ENCODE measurements at places on chromosomes 1 and 21.

DNA sequence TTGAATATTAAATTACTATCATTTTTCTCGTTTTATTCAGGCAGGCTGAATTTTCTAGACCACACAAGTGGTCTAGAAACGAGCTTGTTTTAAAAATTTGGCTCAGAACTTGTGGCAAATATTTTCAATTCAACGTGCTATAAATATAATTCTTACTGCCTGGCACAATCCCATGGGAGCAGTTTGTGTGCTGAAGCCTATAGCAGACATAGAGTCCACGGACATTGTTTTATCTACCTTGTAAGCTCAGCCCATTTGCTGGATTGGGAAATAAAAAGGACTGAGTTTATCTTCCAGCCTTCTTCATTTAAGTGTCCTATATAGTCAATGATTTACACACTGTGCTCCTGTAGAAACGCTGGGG, 103.4 kb downstream of the ZBTB18 start:
- no peak for DNase-seq

DNA sequence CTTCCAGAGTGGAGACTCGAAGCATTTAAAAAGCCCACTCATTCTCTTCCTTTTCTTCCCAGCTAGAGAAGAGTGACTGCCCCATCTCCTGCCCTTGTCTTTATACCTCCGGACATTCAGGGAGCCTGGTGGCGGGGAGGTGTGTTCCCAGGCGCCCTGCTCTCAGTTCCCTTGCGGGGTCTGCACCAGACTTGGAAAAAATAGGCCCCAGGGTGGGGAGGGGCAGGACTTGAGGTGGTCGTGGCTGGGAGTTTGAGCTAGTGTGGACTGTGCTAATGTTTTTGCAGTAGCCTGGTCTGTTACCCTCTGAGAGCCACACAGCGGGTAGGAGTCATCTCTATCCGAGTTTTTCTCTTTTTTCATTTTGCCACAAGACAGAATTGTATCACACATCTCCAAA, 139.1 kb downstream of the PEX14 start:
- DNase-seq, result no peak

GRCh38 chr1:18055156-18055555, 52.4 kb upstream of the IGSF21 start:
- no peak for DNase-seq

GRCh38 chr1:31977385-31978131, 36.1 kb upstream of the KHDRBS1 start:
- no peak for DNase-seq

DNA sequence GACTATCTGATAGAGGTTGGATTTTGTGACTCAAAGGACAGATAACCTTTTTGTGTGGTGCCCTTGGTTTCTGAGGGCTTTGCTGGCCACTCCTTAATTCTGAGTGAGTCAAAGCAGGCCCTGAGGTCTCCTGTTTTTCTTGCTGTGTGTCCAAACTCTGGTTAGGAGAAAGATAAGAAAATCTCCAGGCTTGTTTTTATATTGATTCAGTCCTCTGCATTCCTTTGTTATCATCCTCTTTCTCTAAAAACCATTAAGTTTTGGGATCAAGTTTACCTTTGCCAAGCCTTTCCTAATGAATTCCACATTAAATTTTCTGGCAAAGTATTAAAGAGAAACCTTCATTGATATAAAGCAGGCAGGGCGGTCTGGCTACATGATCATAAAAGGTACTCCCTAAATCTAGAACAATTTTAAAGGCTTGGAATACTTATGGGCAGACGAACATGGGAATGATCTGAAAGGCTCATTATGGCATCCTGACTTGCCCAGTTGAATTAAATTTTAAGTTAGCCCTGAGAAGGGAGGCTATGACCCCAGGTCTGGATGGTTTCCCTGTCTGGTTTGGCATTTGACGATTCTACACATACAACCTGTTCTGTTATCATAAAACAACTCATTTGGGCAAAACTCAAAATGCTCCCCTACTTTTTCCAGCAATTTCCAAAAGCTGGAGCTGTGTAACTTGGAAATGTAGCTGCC, 20.8 kb downstream of the ZBTB8B start:
- DNase-seq, result no peak

GRCh38 chr1:203162403-203162802, 13.2 kb downstream of the MYBPH start:
- DNase-seq, result no peak

GRCh38 chr1:225692517-225692879, 39.6 kb upstream of the ENAH start:
- no peak for DNase-seq

DNA sequence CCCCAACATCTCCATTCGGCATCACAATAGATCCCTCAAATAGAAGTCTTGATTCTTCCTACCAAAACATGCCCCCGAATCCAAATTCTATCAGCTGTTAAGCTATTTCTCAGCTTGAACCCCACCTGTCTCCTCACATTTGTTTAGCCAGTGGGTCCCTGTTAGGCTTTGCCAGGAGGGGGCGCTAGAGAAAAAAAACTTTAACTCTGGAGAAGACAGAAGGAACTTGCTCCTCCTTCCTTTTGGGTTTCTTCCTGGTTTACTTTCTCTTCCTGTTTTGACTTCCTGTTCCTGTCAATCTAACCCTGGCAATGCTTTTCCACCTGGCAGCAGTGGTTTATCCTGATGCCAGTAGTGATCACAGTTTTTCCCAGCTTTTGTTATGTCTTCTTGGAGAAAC, 95.6 kb upstream of the KCNK1 start:
- no peak for DNase-seq

- no peak for DNase-seq
These were observed 9.5 kb downstream of the RUNX3 start for GRCh38 chr1:24920533-24920925.

DNA sequence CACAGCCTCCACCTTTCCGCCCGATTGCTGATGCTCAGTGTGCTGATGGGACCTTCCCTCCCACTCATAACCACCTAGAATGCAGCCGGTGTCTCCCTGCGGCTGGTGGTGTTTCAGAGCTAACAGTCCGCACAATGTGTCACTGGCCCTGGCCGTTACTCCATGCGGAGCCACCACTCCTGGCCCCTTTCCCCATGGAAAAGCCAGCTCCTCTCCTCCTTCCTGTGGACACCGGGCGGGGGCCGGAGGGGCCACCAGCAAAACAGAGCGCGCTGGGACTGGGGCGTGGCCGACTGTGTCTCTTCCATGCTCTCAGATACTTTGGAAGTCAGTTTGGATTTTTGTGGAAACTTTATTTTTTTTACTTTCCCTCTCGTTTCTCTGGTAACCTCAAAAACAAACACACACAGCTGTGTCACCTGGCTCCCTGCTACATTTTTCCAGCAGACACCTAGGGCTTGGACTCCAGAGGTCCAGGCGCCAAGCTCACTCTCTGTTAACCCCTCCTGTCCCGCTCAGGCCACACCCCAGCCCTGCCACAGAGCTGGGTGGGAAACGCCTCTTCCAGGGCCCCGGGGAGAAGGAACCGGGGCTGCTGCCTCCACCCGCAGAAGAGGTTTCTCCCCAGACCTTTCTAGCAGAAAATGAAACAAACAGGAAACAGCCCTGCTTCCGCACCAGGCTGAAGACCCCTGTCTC, 32.5 kb upstream of the COL6A2 start:
- no peak for DNase-seq

DNA sequence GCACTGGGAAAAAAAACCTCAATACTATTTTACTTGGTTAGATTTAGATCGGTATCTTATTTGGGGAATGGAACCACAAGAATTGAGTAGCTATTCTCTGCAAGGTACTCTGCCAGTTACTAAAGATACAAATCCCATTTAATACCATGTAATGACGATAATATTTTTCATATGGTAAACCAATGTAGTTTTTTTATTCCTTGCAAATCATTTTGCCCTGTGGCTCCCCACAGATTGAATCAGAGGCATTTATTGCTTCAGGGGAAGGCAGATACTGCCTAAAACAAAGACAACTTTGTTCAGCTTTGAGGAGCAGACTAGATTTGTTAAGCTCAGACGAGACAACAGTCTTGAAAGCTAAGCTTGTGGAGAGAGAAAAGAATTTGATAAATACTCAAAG, 226.7 kb upstream of the RUNX1 start:
- DNase-seq, result no peak

GRCh38 chr1:32701951-32702598, 495 bp downstream of the SYNC start:
- no peak for DNase-seq

GRCh38 chr21:43874085-43874805, 9.2 kb downstream of the AGPAT3 start:
- no peak for DNase-seq

GRCh38 chr1:26539722-26540121, 10.2 kb downstream of the RPS6KA1 start:
- no peak for DNase-seq

DNA sequence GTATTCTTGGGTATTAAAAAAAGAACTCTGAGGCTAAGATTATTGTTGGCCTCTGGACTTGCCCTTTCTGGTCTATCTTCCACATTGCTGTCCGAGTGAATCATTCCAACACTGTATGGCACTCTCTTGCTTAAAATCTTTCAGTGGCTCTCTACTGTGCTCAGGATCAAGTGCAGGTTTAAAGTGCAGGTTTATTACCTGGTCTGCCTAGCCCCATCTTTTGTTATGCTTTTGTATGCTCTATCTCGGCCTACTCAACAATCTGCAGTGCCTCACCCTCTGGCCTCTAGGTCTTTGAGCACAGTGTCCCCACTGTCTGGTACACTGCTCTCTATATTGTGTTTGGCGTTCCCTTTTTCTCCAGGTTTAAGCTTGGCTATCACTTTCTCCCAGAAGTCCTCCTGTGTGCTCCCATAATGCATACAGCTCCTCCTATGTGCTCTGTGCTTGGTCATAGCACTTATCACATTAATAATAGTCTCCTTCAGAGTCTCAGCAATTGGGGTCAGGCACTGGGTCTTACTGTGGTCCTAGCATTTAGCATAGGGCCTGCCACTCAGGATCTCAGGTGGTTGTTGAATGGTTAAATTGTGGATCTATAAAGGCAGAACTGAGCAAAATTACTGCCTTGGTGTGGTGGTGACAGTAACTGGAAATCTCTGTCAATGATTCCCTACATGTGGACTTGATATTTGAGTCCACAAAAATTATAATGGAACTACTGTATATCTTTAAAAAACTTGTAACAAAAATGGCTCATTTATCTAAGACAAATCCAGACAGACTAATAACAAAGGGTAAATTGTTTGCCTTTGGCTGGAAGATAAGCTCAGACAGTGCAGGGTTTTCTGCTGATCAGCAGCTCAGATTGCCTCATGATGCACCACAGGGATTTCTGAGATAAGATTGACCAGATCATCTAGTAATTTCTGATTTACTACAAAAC, 10.6 kb upstream of the LDLRAD1 start:
- no peak for DNase-seq

DNA sequence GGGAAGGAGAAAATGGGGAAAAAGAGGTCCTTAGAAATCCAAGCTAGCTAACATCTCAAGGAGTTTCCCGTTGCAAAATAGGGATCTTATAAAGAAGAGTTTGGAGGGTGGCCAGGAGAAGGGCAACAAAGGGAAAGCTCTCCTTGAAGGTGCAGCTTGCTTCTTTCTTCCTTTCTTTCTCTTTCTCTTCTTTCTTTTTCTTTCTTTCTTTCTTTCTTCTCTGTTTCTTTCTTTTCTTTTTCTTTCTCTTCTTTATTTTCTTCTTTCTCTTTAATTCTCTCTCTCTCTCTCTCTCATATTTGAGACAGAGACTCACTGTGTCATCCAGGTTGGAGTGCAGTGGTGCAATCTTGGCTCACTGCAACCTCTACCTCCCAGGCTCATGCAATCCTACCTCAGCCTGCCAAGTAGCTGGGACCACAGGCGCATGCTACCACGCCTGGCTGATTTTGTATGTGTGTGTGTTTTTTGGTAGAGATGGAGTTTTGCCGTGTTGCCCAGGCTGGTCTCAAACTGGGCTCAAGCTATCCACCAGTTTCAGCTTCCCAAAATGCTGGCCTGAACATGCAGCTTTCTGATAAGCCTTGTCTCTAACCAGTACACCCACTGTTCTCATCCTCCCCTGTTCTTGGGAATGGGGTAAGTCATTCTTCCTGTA, 44.4 kb downstream of the RNF11 start:
- no peak for DNase-seq

GRCh38 chr1:19949016-19949415, 25.6 kb upstream of the PLA2G2E start:
- DNase-seq, result peak; percentile 13

GRCh38 chr1:212794561-212795014, 2.9 kb downstream of the TATDN3 start:
- no peak for DNase-seq

- no peak for DNase-seq
These were observed 11.1 kb upstream of the RCC1 start for GRCh38 chr1:28494737-28495136.

GRCh38 chr1:178918955-178919354, 48.1 kb upstream of the ANGPTL1 start:
- no peak for DNase-seq

DNA sequence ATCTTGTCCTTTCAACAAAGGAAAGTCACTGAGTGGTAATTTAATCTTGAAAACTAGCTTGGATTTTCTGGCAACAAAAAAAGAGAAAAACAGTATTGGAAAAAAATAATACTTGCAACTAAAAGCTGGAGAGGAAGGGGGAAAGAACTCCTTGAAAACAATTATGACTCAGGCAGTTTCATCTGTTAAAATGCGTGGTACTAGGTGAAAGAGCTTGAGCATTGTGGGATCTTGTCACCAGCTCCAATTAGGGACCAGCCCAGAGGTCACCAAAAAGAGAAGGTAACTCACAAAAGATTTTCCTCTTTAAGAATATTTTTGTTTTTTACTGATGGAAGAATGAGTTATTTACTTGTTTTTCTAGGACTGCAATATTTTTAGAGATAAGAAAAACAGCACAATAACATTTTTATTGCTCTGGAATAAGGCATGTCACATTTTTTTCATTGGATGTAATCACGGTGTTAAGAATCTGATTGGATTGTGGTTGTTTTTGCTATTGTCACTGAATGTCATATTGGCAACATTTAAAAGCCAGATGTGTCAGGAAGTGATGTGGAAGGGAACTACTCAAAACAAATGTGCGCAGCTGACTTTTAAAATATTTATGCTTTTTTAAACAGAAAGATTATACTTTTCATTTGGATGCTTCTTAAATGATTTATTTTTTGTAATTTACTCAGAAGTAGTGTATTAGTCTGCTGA, 78.5 kb upstream of the ADAMTS5 start:
- DNase-seq, result no peak

DNA sequence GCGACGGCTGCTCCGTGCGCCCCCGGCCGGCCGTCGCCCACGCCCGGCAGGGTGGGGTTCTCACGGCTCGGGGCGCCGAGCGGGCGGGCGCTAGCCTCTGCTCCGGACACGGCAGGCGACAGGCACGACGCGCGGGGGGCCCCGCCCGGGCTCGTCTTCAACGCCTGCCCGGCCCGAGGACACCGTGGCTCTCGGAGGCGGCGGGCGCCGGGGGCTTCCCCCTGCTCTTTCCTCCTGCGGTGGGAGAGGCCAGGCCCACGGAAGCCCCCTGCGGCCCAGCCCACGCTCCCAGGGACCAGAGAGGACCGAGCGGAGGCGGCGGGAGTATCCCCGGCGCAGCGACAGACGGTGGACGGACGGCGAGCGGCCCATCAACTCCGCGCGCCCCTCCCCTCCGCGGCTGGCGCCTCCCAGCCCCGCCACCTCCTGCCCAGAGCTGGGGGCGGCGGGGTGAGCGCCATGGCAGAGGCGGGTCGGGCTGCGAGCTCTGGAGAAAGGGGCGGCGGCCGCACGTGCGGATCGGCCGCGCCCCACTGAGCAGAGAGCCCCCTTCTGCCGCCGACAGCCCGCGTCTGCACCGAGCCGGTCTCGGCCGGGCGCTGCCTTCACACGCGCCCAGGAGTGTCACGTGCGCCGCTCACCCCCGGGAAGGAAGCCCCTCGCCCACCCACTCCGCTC, at the start of the genes SHE and TDRD10:
TSS of gene SHE (minus strand) at position 347 of the 678 bp plus-strand sequence. CDS start 386 bp downstream, outside the sequence.
TSS of gene TDRD10 (plus strand) at position 154 of the 678 bp plus-strand sequence. CDS start 4,685 bp downstream, outside the sequence.
- no peak for DNase-seq

Data from Panc1 (cell line).